Activated naive CD8-positive, alpha-beta T cell treated with anti-CD3 and anti-CD28 coated beads for 36 hours (primary cell): ENCODE measurements at places on chromosomes 2 and 18. TPM values are rescaled to one million over a fixed set of nuclear protein-coding genes. Genes with fewer than 3 reads are reported as not detected.

DNA sequence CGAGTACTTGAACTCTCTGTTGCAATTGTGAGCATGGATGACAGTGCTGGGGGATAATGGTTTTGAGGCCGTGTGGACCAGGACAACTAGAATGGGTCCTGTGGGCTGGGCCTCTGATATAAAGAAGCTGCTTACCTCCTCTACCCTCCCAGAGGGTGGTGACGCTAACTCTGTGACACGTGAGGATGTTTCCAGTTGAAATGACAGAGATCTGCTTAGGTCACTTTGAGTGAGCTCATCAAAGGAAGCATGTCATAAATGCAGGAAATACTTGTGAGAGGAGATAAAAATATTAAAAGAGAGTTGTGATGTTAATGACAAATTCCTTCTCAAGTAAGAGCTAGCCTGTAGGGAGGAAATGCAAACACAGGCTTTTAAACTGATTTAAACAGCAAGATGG is 16.4 kb downstream of the RMC1 start:
- H3K4me1 ChIP-seq = peaks cover 10% of the 10 kb centered on the region
- H3K27ac ChIP-seq = peak overlapping the region; percentile 35

DNA sequence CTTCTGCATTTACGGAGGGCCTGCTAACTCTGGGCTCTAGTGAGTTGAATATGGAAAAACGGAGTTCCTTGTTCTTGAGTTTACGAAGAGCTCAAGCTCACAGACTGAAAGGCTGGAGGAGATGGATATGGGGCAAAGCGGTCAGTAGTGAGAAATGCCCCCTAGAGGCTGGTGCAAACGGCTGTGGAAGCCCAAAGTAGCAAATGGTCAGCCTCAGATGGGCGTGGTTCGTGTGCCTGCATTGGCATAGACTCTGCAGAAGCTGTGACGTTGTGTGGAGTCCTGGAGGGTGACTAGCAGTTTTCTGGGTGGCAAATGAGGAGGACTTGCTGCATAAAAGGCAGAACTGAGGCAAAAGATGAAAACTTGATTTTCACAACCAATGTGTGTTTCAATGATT is 93.6 kb upstream of the TWIST2 start:
- no peak overlapping the region for H3K4me3 ChIP-seq
- H3K27ac ChIP-seq = no peak overlapping the region
- H3K4me1 ChIP-seq = no peaks in the 10 kb centered on the region
- DNase-seq = no peak

- no peak for DNase-seq
- peaks cover 13% of the 10 kb centered on the region for H3K36me3 ChIP-seq
- peak overlapping the region; percentile 44 for H3K27ac ChIP-seq
- peaks cover 20% of the 10 kb centered on the region for H3K4me1 ChIP-seq
These were observed 6.9 kb upstream of the ZFAND2B start for GRCh38 chr2:219199470-219200211.

GRCh38 chr18:77088963-77089722 is 43.4 kb downstream of the MBP start:
- H3K27me3 ChIP-seq = no peaks in the 10 kb centered on the region
- no peak overlapping the region for H3K27ac ChIP-seq
- peaks cover 40% of the 10 kb centered on the region for H3K4me1 ChIP-seq

DNA sequence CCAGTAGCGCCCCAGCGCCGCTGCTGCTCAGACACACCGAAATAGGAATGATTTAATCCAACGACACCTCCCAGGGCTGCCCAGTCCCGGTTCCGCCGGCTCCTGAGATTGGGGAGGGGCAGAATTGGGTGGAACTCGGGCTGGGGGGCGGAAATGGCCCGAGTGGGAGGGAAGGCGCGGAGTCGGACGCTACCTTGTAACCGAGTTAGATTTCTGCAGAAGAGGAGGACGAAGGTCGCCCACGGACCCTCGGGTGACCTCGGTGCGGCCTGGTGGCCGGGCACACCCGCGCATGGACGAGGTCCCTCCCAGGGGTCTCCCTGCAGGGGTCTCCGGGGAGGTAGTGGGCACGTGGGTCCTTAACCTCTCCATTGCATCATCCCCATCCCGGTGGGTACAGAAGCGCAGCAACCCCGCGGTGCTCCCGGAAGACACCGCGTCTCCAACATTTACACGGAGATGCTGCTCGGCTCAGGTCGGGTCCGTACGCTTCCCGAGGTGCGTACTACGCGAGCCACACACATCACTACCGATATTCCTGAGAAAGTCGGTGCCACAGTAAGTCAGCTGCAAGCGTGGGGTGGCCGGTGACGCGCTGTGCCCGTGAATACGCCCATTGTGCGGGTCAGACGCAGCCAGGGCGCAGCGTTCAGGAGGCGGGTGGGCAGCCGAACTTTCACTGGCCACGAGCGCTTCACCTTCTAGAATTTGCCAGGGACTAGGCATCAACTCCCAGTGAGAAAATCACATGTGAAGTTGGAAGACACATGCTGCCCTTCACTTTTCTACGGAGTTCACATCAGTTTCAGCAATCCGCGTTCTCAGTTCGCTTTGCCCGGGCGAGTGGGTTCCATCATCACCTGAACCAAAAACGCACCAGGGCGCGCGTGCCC is 3.0 kb downstream of the ZNF516 start:
- H3K36me3 ChIP-seq = no peaks in the 10 kb centered on the region
- DNase-seq = peak; percentile 33
- H3K4me3 ChIP-seq = peak overlapping the region; percentile 88
- peaks cover 13% of the 10 kb centered on the region for H3K27me3 ChIP-seq
- H3K27ac ChIP-seq = peak overlapping the region; percentile 93

GRCh38 chr2:232276084-232276732 is 102.3 kb upstream of the ALPP start:
- peaks cover 26% of the 10 kb centered on the region for H3K36me3 ChIP-seq
- H3K4me3 ChIP-seq = no peak overlapping the region
- H3K27ac ChIP-seq = no peak overlapping the region
- no peaks in the 10 kb centered on the region for H3K27me3 ChIP-seq
- DNase-seq = no peak

DNA sequence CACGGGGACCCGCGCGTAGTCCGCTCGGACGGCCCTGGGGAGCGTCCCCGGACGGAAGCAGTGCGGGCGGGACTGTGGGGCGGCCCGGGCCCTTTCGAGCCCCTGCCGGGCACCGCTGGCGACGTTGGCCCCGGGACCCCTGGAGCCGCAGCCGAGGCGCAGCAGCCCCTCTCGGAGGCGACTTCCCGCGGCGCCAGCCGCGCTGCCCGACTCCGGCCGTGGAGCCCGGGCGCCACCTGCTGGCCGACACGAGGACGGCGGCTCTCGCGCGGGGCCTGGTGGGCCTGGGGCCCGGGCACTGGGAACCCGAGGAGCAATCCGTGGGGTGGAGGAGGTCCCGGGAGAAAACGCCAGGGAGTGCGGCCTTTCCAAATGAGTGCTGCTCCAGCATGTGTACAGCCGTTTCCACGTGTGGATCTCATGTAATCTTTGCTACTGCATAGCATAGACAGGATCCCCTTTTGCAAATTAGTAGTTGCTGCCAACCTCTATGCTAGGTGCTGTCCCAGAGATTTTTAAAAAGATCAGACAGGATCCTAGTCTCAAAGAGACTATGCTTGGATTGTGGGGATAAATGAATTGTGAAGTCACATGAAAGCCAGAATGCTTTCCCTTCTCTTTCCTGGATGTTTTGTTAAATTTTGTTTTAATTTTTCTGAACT is 4.0 kb downstream of the ID2 start:
- H3K4me1 ChIP-seq = peaks cover 15% of the 10 kb centered on the region
- no peak overlapping the region for H3K27ac ChIP-seq
- DNase-seq = peak; percentile 83
- H3K36me3 ChIP-seq = peaks cover 18% of the 10 kb centered on the region
- H3K4me3 ChIP-seq = peak overlapping the region; percentile 25

DNA sequence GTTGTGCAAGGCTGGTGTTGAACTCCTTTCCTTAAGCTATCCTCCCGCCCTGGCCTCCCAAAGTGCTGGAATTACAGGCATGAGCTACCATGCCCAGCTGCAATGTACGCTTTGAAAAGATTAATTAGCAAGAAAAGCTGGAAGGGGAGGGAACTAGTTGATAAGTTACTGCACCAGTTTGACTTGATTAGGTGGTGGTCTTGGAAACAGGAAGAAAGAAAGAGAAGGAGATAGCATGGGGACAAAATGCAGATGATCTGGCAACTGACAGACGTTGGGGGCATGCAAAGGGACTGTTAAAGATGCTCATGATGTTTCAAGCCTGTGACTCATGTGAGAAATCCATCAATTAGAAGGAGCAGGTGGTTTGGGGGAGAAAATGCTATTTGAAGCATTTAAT is 68.6 kb downstream of the PLEKHM3 start:
- H3K36me3 ChIP-seq = peaks cover 9% of the 10 kb centered on the region
- no peak for DNase-seq
- H3K4me3 ChIP-seq = no peak overlapping the region
- H3K27ac ChIP-seq = no peak overlapping the region
- no peaks in the 10 kb centered on the region for H3K27me3 ChIP-seq
- no peaks in the 10 kb centered on the region for H3K4me1 ChIP-seq

DNA sequence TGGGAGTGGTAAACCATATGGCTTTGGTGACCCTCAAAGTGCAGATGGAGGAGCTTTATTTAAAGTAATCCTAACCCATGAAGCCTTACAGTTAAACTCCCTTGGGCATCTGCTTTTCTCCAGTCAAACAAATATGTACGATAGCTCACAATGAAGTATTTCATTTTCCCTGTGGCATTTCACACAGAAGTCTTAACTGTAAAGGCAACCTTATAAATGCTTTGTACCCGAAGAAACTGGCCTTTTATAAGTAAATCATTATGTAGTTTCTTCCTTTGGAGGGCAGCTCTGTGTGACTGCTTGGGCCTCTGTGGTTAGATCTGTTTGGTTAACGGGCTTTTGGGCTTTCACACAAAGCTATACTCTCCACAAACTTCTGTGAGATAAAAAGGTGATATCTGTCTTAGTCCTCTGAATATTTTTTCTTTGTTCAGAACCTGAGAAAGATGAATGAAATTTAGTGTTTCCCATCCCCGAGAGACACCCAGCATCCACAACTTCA is 46.6 kb downstream of the SCN1A start:
- H3K4me1 ChIP-seq = no peaks in the 10 kb centered on the region
- no peak overlapping the region for H3K27ac ChIP-seq
- H3K4me3 ChIP-seq = no peak overlapping the region
- H3K36me3 ChIP-seq = no peaks in the 10 kb centered on the region
- DNase-seq = no peak

- no peak overlapping the region for H3K4me3 ChIP-seq
- no peaks in the 10 kb centered on the region for H3K4me1 ChIP-seq
- no peak for DNase-seq
These were observed 206.2 kb downstream of the RPIA start for GRCh38 chr2:88897715-88898114.

- H3K4me3 ChIP-seq = no peak overlapping the region
- no peaks in the 10 kb centered on the region for H3K4me1 ChIP-seq
- no peaks in the 10 kb centered on the region for H3K27me3 ChIP-seq
- H3K36me3 ChIP-seq = no peaks in the 10 kb centered on the region
- no peak for DNase-seq
These were observed 111.3 kb upstream of the TCF4 start for GRCh38 chr18:55699233-55699765.

- no peak overlapping the region for H3K4me3 ChIP-seq
- H3K27ac ChIP-seq = no peak overlapping the region
- DNase-seq = no peak
- H3K36me3 ChIP-seq = no peaks in the 10 kb centered on the region
- no peaks in the 10 kb centered on the region for H3K27me3 ChIP-seq
These were observed 174.5 kb downstream of the PID1 start for GRCh38 chr2:229096409-229097066.

Gene SP5
- not detected for total RNA-seq

Gene EVA1A
- total RNA-seq = 0.23 TPM

Gene DNPEP
- 122 TPM for total RNA-seq

Gene LRRC30
- total RNA-seq = not detected

Gene LONRF2
- not detected for total RNA-seq

Gene DSG4
- not detected for total RNA-seq

Gene CCDC93
- total RNA-seq = 22.9 TPM

Gene RBFA
- 54.8 TPM for total RNA-seq
